ENCODE measurements at places on chromosomes 7 and 10.

DNA sequence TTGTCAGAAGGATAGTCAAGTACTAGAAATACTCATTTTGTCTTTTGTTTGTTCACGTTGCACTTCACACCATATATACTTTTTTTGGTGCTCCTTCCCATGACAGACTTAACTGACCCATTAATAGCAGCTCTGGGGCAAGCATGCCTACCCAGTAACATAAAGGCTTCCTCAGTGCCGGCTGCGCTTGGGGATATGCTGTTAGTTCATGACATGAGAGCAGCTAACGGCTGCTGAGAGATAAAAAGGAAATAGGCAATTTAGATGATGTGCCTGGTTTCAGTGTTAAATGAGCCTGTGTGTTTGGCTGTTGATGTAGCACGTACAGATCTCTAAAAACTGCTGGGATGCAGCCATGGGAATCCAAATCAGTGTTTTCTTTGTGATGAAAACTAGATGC, 86.4 kb downstream of the TAX1BP1 start:
- DNase-seq, result no peak

- DNase-seq, result no peak
These were observed 9.5 kb downstream of the SEPHS1 start for GRCh38 chr10:13338390-13339110.

GRCh38 chr10:3525832-3526449, 259.1 kb downstream of the KLF6 start:
- no peak for DNase-seq

- DNase-seq, result no peak
These were observed 75.2 kb downstream of the ZNF22 start for GRCh38 chr10:45075826-45076380.

DNA sequence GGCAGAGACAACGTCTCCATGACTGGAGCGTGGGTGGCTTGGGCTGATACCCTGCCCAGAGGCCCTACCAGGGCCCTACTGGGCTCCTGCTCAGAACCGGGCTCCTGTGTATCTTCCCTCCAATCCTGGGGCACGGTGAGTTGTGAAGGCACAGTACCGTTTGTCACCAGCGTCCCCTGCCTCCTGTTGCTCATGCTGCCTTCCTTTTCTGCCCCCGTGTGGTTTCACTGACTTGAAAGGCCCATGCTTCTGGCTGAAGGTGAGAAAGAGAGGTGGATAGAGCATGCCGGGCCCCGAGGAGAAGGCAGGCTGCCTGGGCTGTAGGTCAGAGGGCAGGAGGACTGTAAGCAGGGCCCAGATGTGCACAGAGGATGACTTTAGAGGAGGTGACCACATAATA, 9.1 kb upstream of the DMBT1 start:
- DNase-seq, result no peak

GRCh38 chr7:26398427-26398755, 106.7 kb downstream of the SNX10 start:
- DNase-seq, result no peak

GRCh38 chr10:127195041-127195506, 1.3 kb downstream of the INSYN2A start:
- DNase-seq, result no peak

- DNase-seq, result no peak
These were observed 33.5 kb downstream of the SVOPL start for GRCh38 chr7:138667535-138668228.

DNA sequence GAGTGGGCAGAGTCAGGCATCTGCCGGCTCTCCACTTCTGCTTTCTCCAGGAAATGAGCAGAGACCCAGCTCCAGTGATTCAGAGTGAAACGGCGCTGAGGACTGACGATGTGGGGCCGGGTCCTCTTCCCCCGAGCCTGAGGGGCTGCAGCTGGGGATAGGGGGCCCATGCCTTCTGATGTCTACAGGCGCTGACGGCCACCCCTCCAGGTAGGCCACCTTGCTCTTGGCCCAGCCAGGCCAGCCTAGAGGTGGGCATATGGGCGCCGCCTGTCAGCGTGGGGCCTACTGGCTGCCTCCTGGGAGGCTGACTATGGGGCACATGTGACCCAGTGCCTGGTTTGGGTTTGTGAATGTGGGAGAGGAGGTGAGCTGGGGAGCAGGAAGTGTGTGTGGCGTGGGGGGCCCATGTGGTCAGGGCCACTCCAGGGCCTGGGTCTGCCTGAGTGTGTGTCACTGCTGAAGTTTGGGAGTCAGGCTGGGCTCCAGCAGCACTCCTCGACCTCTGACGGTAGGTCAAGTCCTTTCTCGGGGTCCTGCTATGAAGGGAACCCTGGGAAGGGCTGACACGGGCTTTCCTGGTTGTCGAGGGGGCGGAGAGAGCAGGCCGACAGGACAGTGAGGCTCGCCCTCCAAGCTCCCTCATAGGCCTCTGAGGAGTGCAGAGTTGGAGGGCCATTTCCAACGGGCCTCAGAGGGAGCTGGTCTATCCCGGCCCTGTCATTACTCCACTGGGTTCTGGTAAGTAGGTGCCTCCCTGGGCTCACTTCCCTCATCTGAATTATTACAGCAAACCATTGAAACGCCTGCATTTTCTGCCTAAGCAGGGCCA, at the start of gene WDFY4:
Gene WDFY4, plus strand, starts transcription at position 82 of the 832 bp plus-strand sequence. CDS start 24,860 bp downstream, outside the sequence.
- no peak for DNase-seq

- no peak for DNase-seq
These were observed 190.6 kb downstream of the HERPUD2 start for GRCh38 chr7:35504365-35504764.

DNA sequence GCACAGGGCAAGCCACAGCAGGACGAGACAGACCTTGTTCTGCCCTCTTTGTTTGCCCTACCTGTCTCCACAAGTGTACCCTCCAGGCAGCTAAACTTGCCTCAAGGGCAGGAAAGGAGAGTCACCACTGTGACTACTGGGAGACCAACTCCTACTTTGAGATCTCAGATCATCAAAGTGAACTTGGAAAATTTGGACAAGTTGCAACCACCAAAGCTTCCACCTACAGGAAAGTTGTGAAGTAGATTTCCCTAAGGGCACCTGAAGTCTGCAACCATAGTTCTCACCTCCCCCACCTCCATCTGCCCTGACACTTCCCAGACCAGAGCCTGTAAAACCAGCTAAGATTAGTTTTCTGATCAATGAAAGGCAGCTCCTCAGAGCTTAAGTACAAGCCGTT, 2.5 kb upstream of the WDR91 start:
- no peak for DNase-seq

- DNase-seq, result no peak
These were observed 29.0 kb upstream of the ATXN7L1 start for GRCh38 chr7:105905209-105905909.

DNA sequence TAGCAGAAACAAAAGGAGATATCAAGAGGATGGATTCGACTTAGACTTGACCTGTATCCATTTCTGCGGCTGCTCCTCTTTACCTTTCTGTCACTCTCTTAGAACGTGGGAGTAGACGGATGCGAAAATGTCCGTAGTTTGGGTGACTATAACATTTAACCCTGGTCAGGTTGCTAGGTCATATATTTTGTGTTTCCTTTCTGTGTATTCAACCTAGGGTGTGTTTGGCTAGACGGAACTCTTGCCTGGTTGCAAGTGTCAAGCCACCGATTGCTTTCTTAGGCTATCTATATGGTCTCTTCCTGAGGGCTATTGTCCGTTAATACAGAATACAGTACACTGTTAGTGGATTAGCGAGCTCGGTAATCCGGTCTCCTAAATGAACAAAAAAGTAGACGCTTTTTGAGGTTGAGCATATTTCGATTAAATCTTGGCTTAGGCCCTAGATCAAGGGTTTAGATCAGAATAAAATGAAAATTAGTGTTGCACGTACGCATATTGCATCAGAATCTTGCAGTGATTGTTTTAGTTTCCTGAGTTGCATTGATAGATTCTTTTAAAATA, 1.2 kb downstream of the PTEN start:
- no peak for DNase-seq

DNA sequence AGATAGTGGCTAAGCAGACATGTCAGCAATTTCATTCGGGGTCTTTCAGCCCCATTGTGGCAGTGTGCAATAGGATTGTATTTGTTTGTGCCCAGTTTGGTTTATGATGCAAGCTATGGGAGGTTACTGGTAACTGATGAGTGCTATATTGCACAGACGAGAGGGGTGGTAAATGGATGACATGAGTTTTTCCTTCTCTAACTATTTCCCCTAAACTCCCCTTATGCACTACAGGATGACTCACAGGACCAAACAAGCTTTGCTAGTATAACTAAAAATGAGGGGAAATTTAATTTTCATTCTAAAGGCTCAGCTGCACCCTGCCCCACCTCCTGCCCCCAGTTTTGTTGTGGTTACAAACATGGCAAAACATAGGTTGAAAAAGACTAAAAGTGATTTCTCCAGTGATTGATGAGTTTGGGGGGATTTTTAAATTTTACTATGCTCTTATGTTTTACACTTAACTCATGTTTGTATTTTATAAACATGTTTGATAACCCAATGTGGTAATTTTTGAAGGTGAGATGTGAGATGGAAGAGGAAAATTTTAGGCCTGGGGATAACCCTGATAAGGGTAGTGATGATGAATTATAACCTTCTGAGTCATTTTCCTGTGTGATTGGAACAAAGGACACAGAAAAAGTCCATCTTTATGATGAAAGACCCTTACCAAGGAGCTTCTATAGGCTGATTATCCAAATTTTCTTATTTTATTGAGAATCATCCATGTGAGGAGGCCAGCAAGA, 60.8 kb upstream of the NAMPT start:
- DNase-seq, result no peak

DNA sequence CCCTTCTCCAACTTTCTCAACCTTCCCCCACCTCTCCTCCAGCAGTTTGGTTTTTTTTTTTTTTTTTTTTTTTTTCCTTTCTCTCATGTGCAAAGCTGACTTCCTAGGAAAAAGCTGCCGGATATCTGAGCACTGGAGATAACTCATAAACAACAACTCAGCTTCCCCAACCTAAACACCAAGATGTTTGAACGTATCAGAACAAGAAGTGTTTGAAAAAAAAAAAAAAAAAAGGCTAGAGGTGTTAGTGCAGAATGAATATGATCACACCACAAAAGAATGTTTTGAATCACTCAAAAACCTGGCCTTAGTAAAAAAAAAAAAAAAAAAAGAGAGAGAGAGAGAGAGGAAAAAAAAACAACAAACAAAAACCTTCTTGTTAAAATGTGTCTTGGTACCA, 11.2 kb downstream of the GATA3 start:
- no peak for DNase-seq
